CD8-positive, alpha-beta memory T cell (primary cell): ENCODE measurements at places on chromosomes 16 and 17. TPM values are rescaled to one million over a fixed set of nuclear protein-coding genes. Genes with fewer than 3 reads are reported as not detected.

The KRTAP1-1 gene
- total RNA-seq, result not detected

The GAS2L2 gene
- total RNA-seq, result not detected

DNA sequence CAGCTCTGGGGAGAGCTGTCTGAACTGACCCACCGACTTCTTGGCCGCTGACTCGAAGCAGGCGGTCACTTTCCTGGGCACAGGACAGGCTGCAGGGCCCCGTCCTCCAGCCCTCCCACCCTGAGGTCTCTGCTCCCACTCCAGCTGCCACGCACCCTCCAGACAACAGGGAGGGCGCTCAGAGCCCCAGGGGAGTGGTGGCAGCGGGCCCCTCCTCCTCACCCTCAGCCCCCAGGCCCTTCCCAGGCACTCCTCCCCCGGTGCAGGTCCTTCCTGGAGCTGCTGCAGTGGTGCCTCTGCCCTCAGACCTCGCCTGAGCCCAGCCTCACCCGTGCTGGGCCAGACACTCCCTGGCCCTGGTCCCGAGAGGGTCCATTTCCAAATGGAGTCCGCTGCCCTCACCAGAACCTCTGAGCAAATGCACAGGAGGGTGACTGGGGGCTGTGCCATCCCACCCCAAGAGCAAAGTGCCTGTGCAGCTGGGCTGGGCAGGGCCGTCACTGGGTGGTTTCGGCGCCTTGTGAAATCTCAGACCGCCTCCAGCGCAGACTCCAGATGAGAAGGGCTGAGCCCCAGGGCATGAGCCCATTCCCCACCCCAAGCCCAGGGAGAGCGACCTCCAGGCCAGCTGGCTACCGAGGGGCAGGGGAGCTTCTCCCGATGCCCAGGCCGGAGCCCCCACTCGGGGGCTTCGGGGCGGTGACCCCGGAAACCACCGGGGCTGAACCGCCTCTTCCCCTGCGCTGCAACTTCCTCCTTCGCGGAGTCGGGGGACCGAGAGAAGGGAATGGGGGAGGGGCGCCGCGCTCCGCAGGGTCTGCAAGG is 717 bp downstream of the CYBA start:
- no peaks in the 10 kb centered on the region for H3K27me3 ChIP-seq
- peaks cover 5% of the 10 kb centered on the region for H3K36me3 ChIP-seq

DNA sequence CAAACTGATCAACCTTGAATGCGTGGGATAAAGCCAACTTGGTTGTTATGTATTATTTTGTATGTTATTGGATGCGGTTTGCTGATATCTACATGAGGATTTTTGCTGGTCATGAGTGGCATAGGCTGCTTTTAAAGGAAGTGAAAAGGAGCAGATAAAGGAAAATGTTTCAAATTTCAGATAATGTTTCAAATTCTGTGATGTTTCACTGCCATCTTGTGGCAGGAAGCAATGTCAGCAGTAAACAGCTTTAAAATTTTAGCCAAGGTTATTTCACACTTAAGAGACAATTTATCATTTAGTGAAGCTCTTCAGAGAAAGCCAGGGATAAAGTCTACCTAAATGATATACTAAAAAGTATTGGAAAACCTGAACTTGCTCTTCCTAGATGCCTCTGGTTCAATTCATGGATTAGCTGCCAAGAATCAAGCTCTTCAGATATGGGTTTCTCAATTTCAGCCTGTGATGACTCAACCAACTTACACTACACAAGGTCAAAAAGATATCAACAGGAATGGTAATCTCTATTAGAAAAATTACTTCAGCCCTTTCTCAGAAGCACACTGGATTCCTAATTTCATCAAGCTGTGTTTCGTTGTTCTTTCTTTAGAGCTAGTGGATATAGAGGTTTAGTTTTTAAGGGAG is 136.0 kb upstream of the C17orf78 start:
- H3K27ac ChIP-seq, result no peak overlapping the region
- no peaks in the 10 kb centered on the region for H3K4me1 ChIP-seq
- no peaks in the 10 kb centered on the region for H3K27me3 ChIP-seq
- no peak overlapping the region for H3K4me3 ChIP-seq
- no peak for DNase-seq

The AP1G1 gene
- 83.3 TPM for total RNA-seq

DNA sequence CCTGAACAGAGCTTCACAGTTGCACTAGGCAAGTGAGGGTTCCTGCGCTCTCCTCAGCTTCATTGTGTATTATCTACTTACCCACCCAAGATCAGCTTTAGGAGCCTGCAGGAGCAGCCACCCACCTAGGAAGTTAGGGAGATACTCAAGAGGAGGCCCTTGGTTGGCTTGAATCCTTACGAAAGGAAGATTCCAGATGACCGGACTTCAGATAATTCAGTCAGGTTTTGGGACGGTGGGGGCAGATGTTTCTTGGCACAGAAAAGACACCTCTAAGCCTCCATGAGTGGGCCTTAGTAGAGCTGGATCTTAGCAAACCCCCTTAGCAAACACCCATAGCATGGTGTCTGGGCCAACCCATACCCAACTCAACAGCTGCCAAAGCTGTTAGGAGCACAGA is 2.4 kb upstream of the CBFB start:
- no peak for DNase-seq
- H3K36me3 ChIP-seq, result no peaks in the 10 kb centered on the region
- H3K4me1 ChIP-seq, result peaks cover 28% of the 10 kb centered on the region
- H3K27ac ChIP-seq, result no peak overlapping the region
- no peaks in the 10 kb centered on the region for H3K27me3 ChIP-seq

The KRTAP4-5 gene
- total RNA-seq, result not detected

DNA sequence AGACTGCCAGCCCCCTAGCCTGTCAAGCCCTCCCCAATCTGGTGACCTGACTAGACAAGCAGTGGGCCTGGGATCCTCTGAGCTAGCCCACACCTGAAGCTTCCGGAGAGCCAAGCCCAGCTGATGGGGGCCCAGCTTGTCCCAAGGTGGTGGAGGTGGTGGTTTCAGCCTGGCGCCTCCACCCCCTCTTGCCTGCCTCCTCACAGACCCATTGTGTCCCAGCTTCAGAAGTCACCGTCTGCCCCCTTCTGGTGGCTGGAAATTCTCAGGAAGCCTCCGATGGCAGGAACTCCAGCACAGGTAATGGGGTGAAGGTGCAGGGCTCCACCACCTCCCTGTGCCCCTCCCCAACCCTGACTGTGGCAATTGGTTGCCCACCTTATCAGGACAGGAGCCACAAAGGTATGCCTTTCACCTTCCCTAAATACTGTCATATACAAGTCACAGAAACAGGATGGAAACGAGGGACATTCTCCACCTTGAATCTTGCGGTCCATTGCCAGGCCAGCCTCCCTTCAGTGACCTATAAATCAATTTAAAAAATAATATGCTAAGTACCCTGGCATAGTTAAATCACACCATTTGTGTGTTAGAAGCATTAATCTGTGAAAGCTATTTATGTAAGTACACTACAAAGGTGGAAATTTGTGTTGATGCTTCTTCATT is 66.0 kb upstream of the ZNF423 start:
- no peak overlapping the region for H3K4me3 ChIP-seq
- no peak overlapping the region for H3K27ac ChIP-seq
- no peak for DNase-seq
- H3K4me1 ChIP-seq, result no peaks in the 10 kb centered on the region
- H3K27me3 ChIP-seq, result no peaks in the 10 kb centered on the region

The LGALS3BP gene
- 9.1 TPM for total RNA-seq

The KRTAP1-5 gene
- total RNA-seq, result not detected

The TBC1D26 gene
- total RNA-seq, result 0.26 TPM

GRCh38 chr17:19334331-19334730 is 28.2 kb downstream of the B9D1 start:
- DNase-seq, result no peak
- no peak overlapping the region for H3K27ac ChIP-seq
- H3K4me3 ChIP-seq, result no peak overlapping the region
- no peaks in the 10 kb centered on the region for H3K4me1 ChIP-seq

The ABCA10 gene
- 0.46 TPM for total RNA-seq

- no peaks in the 10 kb centered on the region for H3K27me3 ChIP-seq
- DNase-seq, result no peak
- H3K36me3 ChIP-seq, result peaks cover 11% of the 10 kb centered on the region
- H3K27ac ChIP-seq, result no peak overlapping the region
- H3K4me3 ChIP-seq, result no peak overlapping the region
- H3K4me1 ChIP-seq, result peaks cover 2% of the 10 kb centered on the region
These were observed 10.7 kb downstream of the SGSM2 start for GRCh38 chr17:2347805-2348685.

GRCh38 chr17:80187515-80187941 is 17.7 kb downstream of the CARD14 start:
- DNase-seq, result no peak
- no peaks in the 10 kb centered on the region for H3K4me1 ChIP-seq
- no peaks in the 10 kb centered on the region for H3K36me3 ChIP-seq
- H3K27me3 ChIP-seq, result no peaks in the 10 kb centered on the region

The PRSS33 gene
- 0.15 TPM for total RNA-seq

The HS3ST3A1 gene
- not detected for total RNA-seq
